ENCODE measurements at places on chromosomes 16 and 17. TPM values are rescaled to one million over a fixed set of nuclear protein-coding genes. Genes with fewer than 3 reads are reported as not detected.

LYRM1 gene
- 21.9 TPM for polyA plus RNA-seq

TRIM37 gene
- polyA plus RNA-seq = 20.5 TPM

VPS9D1 gene
- 9.2 TPM for polyA plus RNA-seq

TEX19 gene
- 0.10 TPM for polyA plus RNA-seq

C16orf46 gene
- polyA plus RNA-seq = 1.2 TPM

MYO19 gene
- polyA plus RNA-seq = 72.4 TPM

KRT12 gene
- polyA plus RNA-seq = not detected

CD300H gene
- polyA plus RNA-seq = not detected

CHD9NB gene
- 2.5 TPM for polyA plus RNA-seq

STAC2 gene
- 0.08 TPM for polyA plus RNA-seq

HOXB9 gene
- polyA plus RNA-seq = not detected

ZNF232 gene
- polyA plus RNA-seq = 3.4 TPM

KIAA0513 gene
- 4.8 TPM for polyA plus RNA-seq

VPS25 gene
- polyA plus RNA-seq = 127 TPM

OR2C1 gene
- polyA plus RNA-seq = not detected

PIP4K2B gene
- 36.7 TPM for polyA plus RNA-seq

ZNF267 gene
- 1.9 TPM for polyA plus RNA-seq

TRIM16 gene
- polyA plus RNA-seq = 24.8 TPM

SSTR5 gene
- polyA plus RNA-seq = not detected

SLFN11 gene
- 0.02 TPM for polyA plus RNA-seq

CEP295NL gene
- polyA plus RNA-seq = 0.31 TPM

PYDC1 gene
- polyA plus RNA-seq = not detected

ARHGAP23 gene
- polyA plus RNA-seq = 19.2 TPM

MAPT gene
- polyA plus RNA-seq = 0.74 TPM

ZNF646 gene
- 3.4 TPM for polyA plus RNA-seq

TNRC6A gene
- 40.1 TPM for polyA plus RNA-seq

KRTAP2-3 gene
- 0.39 TPM for polyA plus RNA-seq

CDH16 gene
- polyA plus RNA-seq = not detected

SLFN13 gene
- polyA plus RNA-seq = under 0.01 TPM

ABHD15 gene
- 7.0 TPM for polyA plus RNA-seq

MPV17L gene
- 0.43 TPM for polyA plus RNA-seq

UBE2O gene
- polyA plus RNA-seq = 20.0 TPM

ACSF2 gene
- polyA plus RNA-seq = 49.5 TPM

ST6GALNAC1 gene
- polyA plus RNA-seq = not detected

HCRT gene
- polyA plus RNA-seq = not detected

ZNF624 gene
- 0.92 TPM for polyA plus RNA-seq

MRPS23 gene
- polyA plus RNA-seq = 105 TPM

WNK4 gene
- polyA plus RNA-seq = 8.7 TPM

WDR90 gene
- polyA plus RNA-seq = 32.0 TPM

ACSM2A gene
- not detected for polyA plus RNA-seq

BTBD17 gene
- polyA plus RNA-seq = not detected

LHX1 gene
- polyA plus RNA-seq = not detected

MT1A gene
- polyA plus RNA-seq = 3.5 TPM

Measured in SK-N-SH (cell line).